ENCODE measurements at places on chromosomes 13 and 19.

GRCh38 chr13:50722440-50723125 lies 120.9 kb downstream of the DLEU7 start:
- DNase-seq = no peak

DNA sequence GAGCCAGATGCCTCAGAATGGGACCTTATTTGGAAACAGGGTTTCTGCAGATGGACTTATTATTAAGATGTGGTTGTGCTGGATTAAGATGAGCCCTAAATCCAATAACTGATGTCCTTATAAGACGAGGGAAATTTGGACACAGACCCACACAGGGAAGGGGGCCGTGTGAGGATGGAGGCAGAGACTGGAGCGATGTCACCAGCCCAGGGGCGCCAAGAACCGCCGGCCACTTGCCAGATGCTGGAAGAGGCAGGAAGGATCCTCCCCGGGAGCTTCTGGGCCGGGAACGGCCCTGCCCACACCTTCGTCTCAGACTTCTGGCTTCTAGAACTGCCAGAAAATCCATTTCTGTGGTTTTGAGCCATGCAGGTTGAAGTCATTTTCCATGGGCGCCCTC lies 26.6 kb downstream of the GNG7 start:
- DNase-seq = no peak

- peak; percentile 18 for DNase-seq
Observed at GRCh38 chr13:53250272-53250875, 221.8 kb downstream of the OLFM4 start.

GRCh38 chr19:12763100-12763499 lies 11.5 kb downstream of the BEST2 start:
- no peak for DNase-seq

GRCh38 chr13:89737051-89737450 lies 1610.4 kb upstream of the MIR17HG start:
- DNase-seq = no peak

DNA sequence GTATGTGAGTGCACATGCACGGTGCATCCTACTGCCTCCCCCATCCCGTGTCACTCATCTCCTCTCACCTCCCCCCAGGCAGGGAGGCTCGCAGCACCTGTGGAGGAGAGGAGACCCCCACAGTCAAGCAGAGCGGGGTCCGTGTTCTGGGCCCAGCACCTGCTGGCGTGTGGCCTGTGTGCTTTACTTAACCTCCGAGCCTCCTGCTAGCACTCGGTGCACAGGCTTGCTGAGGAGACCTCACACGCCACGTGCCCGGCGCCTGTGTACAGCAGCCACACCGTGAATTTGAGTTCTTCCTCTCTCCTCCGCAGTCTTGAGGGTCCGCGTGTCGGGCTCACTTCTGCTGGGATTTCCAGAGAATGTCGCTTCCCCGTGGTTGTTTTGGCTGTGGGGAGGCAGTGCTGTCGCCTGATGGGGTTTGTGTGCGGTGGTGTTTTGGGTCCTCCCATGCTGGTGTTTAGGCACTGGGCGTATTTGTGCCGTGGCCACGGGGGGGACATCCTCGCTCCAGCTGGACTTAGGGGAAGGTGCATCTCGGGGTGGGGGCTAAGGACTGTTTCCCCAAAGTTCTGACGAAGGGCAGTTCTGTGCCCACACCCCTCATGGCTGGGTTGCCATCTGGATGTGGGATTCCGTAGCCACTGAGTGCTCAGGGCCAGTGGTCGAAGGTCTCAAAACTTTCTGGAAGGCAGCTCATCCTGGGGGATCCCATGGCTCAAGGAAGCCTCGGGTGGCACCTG lies 34.8 kb upstream of the TMEM255B start:
- no peak for DNase-seq

- no peak for DNase-seq
Observed at GRCh38 chr19:28394725-28395124, 818.2 kb downstream of the UQCRFS1 start.

DNA sequence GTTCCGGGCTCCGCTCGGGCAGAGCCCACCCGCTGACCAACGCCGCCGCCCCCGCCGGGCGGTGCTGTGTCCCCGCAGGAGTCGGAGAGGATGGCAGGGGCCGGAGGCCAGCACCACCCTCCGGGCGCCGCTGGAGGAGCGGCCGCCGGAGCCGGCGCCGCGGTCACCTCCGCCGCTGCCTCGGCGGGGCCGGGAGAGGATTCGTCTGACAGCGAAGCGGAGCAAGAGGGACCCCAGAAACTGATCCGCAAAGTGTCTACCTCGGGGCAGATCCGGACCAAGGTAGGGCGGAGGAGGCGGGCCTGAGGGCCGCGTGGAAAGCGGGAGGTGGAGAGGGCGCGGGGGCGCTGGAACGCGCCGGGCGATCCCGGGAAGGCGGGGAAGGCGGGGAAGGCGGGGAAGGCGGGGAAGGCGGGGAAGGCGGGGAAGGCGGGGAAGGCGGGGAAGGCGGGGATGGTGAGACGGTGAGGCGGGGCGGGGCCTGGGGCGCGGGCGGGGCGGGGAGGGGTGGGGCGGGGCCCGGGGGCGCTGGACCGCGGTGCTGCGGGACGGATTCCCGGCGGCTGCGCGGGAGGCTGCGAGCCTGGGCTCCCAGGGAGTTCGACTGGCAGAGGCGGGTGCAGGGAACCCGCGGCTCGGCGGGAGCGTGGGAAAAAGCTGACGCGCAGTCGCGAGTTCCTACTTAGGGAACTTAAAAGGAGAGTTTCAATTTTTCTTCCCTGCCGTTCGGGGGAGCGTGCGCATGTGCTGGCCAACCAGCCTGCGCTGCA lies 421 bp downstream of the DGKH start:
- DNase-seq = peak; percentile 67

GRCh38 chr13:47374741-47375140 lies 477.9 kb upstream of the HTR2A start:
- no peak for DNase-seq

GRCh38 chr19:55115446-55116065 lies 1.9 kb downstream of the PPP1R12C start:
- DNase-seq = no peak

DNA sequence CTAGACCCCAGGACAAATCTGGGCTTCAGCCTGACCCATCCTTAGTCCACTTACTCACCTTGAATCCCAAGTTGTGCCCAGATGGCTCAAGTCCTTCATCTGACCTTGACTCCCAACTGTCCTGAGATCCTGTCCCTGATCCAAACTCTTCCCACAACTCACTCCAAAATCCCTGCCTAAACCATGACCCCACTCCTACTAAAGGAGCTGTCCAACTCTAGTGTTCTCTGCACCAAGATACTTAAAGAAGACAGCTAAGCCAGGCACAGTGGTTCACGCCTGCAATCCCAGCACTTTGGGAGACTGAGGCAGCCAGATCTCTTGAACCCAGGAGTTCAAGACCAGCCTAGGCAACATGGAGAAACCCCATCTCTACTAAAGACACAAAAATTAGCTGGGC lies 8.5 kb downstream of the POU2F2 start:
- DNase-seq = no peak

- DNase-seq = no peak
Observed at GRCh38 chr13:94928127-94928775, 215.9 kb upstream of the SOX21 start.

DNA sequence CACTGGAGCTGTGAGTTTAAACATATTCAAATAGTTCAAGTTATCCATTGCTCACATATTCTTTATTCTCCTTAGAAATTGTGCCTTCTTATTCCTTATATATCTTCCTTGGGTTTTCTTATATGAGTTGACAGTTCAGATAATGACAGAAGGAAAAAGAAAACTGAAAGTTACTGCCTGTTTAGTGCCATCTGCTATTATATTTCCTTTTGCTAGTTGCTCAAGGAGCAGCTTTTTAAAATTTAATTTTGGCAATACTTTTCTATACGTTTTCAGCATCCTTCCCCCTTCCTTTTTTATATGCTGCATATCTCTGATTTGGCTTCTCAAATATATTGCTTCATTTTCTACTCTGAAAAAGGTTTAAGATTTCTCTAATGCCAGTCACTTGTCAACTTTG lies 903.1 kb upstream of the SPRY2 start:
- DNase-seq = no peak

- no peak for DNase-seq
Observed at GRCh38 chr13:25253702-25254101, 33.6 kb downstream of the MTMR6 start.

- DNase-seq = no peak
Observed at GRCh38 chr19:56270676-56271075, 1.9 kb upstream of the EDDM13 start.

DNA sequence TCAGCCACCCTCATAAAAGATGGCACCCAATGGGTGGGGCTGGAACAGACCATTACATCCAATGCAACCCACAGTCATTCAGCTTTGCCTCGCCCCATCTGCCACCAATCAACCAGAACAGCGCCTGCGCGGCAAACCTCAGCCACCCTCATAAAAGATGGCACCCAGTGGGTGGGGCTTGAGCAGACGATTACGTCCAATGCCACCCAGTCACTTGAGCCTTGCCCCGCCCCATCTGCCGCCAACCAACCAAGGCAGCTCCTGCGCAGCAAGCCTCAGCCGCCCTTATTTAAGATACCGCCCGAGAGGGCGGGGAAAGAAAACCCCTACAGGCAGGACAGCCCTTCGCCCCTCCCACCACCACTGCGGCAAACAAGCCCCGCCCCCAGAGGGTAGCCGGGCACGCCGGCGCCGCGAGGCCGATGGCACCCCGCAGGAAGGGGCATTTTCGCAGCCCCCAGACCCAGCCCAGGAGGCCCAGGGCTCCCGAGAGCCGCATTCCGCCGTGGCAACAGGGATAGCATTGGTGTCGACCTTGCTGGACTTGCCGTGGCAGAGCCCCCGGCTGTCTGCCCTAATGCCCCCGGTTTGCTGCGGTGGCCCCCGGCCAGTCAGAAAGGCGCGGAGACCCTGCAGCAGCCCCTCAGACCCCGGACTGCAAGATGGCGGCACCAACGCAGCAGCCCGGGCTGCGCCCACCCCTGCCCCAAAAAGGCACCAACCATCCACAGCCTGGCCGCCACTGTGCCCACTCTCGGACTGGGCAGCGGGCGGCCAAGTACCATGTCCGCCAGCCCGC lies 675 bp downstream of the PEG3 start:
- peak; percentile 97 for DNase-seq

GRCh38 chr19:29789007-29789406 lies 22.8 kb upstream of the CCNE1 start:
- DNase-seq = no peak

GRCh38 chr13:103876571-103876970 lies 810.4 kb upstream of the SLC10A2 start:
- DNase-seq = no peak

DNA sequence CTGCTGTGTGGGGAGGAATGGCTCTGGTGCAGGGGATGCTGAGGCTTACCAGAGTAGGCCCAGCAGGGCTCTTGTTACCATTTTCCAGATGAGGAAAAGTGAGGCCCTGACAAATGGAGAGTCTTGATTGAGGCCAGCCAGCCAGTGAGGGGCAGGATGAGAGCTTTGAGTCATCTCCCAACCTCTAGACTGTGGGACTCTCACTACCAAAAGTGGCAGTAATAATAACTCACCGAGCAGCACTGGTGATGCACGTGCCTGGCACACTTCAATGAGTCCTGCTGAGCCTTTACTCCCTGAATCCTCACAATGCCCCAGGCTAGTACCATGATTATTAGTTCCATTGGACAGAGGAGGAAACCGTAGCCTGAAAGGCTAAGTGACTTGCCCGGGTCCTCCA lies 7.8 kb downstream of the CIC start:
- no peak for DNase-seq

GRCh38 chr19:53432088-53432661 lies 391 bp downstream of the ZNF761 start:
- peak; percentile 19 for DNase-seq

DNA sequence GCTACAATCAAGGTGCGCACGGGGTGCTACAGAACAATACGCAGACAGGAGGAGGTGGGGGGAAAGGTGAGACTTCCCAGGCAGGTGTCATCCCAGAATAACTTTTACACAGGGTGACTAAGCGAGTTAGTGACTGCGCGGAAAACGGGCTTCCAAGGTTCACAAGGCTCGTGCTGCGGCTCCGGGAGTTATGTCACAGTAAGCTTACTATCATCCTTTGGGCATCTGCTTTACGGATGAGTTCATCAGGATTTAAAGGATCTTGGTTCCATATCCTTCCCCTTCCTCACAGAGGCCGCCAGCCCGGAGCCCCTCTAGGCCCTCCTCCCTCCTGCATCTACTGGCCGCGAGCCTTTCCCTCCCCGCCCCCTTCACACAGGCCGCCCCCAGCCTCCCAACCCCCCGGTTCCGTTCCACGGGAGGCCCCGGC lies 474 bp upstream of the IFT88 start:
- DNase-seq = peak; percentile 86

- DNase-seq = no peak
Observed at GRCh38 chr13:88450515-88450914, 779.3 kb downstream of the SLITRK5 start.

GRCh38 chr13:32316028-32316339 lies 676 bp downstream of the BRCA2 start:
- DNase-seq = no peak

DNA sequence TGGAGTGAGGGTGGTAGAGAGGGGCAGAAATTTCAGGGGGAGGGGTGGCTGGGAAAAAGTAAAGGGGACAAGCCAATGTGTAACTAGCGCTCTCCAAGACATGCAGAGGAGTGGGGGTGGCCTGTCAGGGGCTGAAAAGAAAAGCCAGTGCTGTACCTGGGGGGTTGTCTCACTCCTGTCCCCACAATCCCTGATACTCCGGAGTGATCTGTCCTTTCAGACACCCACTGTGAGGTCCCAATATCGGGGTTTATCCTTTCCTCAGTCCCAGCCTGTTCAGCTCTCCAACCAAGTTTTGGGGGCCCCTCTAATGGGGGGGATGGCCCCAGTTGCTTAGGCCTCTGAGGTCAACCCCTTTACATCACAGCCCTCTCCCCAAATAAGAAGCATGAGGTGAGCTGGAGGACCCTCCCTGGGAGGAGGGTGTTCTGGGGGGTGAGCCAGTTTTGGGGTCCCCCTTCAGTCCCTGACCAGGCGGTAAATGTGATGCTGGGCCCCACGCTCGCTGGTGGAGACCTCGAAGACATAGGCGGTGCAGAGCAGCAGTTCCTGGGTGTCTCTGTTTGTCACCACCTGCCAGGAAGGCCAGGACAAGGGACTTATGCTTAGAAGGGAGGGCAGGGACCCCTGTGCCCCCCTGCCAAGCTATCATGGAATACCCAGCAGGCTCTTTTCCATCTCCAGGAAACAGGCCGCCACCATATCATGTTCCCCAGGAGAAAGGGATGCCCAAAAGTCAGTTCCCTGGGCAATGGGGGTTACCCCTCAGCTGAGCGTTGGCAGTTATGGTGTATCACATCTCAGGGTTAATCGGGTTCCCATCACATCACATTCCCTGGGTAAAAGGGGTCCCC lies 5.9 kb downstream of the CD37 start:
- peak; percentile 77 for DNase-seq

- DNase-seq = no peak
Observed at GRCh38 chr19:55471266-55471665, 5.2 kb upstream of the ZNF628 start.
